Fibroblast of skin of right quadriceps (primary cell): ENCODE measurements at places on chromosomes 2 and 18.
A peak's percentile ranks its signal among the peaks of the same experiment; 100 is the strongest.

- DNase-seq: no peak
These were observed 701.0 kb downstream of the DCDC2C start for GRCh38 chr2:4404363-4404762.

DNA sequence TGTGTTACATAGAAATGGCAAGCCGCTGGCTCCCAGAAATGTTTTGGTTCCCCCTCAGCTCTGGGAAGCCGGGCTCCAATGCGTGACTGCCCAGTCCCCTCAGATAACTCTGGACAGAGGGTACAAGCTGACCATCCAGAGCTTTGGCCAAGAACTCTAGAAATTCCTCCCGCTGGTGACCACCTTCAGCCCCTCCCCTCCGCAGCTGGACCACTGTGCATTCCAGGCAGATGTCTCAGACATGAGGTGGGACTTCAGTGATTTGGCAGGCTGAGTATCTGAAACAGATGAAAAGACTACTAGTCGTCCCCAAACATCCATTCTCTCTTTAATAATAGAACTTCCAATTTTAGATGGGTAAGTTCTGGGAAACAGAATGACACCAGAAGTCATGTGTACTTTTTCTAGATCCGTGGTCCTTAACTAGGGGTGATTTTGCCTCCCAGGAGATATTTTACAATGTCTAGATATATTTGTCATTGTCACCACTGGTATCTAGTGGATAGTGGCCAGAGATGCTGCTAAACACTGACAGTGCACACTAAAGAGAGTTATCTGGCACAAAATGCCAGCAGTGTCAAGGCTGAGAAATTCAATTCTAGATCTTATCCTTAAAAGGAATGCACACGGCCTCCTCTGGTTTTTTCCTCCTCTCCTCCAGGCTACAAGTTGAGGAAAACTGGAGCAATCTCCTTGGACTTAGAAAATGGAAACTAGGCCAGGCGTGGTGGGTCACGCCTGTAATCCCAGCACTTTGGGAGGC is 294.3 kb downstream of the SRBD1 start:
- DNase-seq: no peak

DNA sequence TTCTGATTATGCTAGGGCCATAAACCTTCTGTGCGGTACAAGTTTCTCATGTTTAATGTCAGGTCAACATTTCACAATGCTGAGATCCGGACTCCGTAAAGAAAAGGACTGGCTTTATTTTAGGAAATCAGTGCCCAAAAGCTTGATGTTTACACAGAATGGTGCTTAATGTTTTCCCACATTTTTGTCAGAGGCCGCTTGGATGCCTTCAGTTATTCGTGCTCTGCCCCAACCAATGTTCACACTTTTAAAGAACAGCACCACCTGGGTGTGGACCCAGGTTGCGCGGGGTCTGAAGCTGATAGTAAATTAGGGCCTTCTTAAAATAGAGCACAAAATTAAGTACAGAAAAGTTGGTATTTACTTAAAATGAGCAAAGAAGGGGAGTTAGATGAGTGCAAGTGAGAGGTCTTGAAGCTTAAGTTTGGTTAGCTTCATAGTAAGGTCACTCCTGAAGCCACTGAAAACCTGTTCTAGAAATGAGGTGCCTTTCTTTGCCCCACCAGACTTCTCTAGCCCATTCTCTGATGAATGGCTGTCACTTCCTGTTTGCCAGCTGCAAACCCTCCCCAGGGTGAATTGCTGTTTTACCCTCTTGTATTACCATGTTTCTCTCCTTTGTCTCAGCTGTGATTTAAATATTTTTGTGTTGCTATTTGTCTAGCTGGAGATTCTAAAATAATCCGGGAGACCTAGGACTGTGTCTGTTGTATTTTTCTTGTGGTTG is 20.5 kb downstream of the SLC3A1 start:
- no peak for DNase-seq

DNA sequence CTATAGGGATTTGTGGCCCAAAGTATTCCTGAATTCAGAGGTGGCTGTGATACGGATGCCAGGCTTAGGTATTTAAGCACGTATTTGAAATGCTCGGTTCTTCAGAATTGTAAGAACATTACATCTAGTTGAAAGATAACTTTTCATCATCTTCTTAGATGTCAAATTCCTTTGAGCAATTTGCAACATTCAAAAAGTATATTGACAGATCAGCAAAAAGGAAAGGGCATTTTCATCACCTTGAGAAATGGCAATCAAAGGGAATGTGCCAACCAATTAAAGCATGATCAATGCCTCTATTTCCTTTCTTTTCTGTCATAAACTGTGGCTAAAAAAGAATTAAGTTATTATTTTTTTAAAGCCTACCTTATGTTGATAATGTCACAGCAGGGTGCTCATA is 66.3 kb upstream of the LRRTM4 start:
- DNase-seq: no peak

- DNase-seq: peak; percentile 14
These were observed 435.6 kb upstream of the HS6ST1 start for GRCh38 chr2:128754246-128754724.

GRCh38 chr2:225103737-225104141 is 61.5 kb upstream of the DOCK10 start:
- peak; percentile 89 for DNase-seq

DNA sequence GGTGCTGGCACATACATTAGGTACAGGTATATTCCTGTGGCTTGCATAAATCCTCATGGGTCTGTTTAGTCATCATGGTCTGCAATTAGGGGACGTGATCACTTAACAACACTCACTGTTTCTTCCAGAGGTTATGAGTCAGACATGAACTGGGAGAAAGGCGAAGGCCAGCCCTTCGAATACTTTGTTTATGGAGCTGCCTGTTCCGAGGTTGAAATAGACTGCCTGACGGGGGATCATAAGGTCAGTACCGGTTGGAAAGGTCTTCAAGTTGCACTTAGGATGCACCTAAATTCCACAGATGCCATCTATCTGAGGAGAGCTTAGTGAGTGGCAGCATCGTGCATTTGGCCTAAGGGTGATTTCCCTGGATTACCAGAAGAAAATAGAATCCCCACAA is 76.9 kb downstream of the AOX1 start:
- DNase-seq: peak; percentile 67

- DNase-seq: no peak
These were observed 144.7 kb downstream of the LYPD6B start for GRCh38 chr2:149183187-149183586.

DNA sequence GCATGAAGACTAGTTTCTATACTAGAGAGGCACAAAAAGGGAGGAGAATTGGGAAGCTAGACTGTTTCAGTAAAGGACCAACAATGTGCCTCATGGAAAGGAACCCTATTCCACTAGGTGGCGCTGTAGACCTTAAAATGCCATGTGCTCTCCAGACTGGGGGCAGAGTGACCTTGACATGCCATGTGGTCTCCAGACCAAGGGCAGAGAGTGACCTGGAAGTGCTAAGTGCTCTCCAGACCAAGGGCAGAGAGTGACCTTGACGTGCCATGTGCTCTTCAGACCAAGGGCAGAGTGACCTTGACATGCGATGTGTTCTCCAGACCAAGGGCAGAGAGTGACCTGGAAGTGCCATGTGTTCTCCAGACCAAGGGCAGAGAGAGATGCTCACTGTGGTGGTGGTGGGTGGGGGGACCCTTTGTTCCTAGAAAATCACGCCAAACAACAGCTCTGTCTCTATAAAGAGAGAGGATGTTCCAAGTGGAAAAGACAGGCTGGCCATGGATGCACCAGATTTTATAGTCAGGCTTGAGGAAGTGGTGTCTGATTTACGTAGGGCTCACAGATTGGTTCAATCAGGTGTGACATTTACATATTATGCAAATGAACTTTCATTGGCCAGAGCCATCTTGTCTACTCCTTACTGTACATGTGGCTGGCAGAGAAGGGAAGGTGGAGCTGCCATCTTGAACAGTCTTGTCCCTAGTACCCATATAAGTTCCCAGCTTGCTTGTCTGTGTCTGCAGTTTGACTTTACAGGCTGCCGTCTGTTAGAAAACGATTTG is 344.0 kb upstream of the DDX18 start:
- DNase-seq: no peak

DNA sequence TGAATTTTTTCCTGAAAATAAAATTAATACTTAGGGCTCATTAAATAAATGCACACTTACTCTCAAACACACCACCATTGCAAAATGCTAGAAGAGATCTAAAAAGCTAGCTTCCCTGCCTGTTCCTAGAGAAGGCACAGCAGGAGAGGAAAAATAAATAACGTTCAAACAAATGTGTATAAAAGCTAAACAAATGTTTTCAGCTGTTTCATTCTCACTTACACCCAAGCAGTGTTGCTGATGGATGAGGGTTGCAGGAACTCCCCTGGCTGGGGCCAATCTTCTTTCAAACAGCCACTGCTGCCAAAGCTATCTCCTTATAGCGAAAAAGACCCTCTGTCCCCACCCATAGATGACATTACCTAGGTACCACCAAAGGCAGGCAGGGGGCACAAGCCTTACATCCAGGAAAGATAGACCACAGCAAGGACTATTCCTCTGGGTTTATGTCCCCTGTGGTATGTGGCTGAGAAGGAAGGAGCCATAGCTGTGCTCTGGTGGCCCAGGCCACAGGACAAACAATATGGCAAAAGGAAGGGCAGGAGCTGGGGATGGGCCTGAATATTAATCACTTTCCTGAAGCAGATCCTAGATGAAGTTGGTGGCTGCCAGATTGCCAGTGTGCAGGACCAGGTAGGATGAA is 214.6 kb downstream of the TTC32 start:
- no peak for DNase-seq

DNA sequence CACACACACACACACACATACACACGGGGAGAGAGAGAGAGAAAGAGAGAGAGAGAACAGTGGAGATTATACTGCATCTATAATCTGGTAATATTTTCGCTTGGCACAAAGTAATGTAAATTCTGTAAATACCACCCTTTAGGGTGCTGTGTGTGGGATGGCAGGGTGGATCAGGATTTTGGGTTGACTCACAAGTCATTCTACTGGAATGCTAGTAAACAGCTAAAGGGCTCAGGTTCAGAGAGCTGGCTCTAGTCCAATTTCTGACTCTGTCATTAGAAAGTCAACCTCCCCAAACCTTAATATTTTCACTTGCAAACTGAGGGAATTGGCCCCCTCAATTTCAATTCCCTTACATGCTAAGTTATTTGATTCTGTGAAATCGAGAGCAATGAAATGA is 308.3 kb downstream of the TSN start:
- no peak for DNase-seq

DNA sequence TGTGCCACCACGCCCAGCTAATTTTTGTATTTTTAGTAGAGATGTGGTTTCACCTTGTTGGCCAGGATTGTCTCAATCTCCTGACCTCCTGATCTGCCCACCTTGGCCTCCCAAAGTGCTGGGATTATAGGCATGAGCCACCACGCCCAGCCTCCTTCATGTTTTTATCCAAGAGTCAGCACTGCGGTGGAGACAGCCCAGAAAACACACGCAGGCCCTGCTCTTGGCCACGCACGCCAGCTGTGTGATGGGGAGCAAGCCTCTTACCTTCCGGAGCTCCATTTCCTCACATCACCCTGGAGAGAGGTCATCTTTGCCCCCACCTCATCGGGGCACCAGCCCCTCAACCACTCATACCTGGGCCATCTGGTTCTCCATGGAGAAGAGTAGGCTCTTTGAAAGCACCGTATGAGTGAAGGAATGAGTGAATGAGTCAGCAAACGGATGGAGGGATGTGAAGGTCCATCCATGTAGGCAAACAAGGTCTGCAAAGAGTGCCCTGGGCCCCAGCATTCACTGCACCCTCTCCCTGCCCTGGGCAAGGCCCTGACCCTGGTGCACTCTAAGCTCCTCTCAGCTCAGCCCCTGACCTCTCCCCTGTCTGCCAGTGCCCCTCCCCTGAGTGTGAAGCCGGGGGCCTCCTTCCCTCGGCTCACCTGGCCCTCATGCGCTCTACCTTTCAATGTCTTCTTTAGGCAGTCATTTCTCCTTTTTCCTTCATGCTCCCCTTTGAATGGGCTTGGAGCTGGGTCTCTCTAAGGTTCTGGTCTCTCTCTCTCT is 7.4 kb downstream of the GYPC start:
- DNase-seq: no peak
